ENCODE measurements at places on chromosomes 13 and 19.
A peak's percentile ranks its signal among the peaks of the same experiment; 100 is the strongest.

DNA sequence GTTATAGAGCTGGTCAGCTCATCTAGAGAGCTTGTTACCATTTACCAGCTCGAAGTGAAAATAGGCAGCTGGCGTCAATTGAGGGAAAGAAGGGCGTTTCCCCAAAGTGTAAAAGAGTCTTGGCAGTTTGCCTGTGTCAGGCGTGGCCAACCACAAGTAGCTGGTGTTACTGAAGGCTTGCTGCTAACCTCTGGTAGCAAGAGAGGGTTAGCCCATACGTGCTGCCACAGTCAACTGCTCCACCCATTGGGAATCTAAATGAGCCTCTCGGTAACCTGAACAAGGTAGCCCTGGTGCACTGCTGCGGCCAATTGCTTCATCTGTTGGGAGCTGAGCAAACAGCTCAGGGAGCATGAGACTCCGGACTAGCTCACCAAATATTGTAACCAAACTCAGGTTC is 314.9 kb upstream of the SLITRK5 start:
- no peak for DNase-seq

- peak; percentile 74 for DNase-seq
Measured at GRCh38 chr19:29967623-29968022, 25.6 kb downstream of the URI1 start.

GRCh38 chr19:18419195-18419698 is at the start of gene SSBP4:
Gene SSBP4, plus strand, starts transcription at chr19:18419398. Its CDS starts 251 bp downstream, at chr19:18419649.
- peak; percentile 82 for DNase-seq

- DNase-seq: peak; percentile 63
Measured at GRCh38 chr19:48842789-48843162, 6.5 kb upstream of the HSD17B14 start.

DNA sequence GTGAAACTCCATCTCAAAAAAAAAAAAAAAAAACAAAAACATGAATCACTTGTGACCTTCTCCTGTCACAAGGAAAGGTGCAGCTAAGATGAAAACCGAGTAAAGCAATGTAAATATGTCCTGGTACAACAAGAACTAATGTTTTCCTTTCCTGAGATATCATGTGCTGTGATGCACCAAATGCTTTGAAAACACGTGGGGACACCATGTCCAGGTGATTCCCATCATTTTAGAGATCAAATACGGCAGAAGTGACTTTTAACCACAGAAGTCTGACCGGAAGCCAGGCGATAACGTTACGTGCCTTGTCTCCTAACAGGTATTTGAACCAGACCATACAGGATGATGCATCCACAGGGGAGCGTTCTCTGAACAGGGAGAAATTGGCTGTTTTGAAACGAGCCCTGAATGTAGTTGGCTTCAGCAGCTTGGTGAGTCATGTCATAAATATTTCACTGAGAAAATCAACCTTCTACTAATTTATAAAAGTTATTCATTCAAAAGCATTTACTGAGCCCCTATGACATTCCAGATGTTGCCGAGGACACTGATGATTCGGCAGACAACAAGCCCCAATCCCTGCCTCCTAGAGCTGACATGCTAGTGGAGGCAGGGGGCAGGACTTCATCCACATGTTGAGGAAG is 328.1 kb downstream of the MYO16 start:
- peak; percentile 95 for DNase-seq

Data from choroid plexus epithelial cell (primary cell).